ENCODE measurements at places on chromosomes 3 and 15.

GRCh38 chr15:88785217-88785616 lies 18.0 kb upstream of the ACAN start:
- DNase-seq, result no peak

DNA sequence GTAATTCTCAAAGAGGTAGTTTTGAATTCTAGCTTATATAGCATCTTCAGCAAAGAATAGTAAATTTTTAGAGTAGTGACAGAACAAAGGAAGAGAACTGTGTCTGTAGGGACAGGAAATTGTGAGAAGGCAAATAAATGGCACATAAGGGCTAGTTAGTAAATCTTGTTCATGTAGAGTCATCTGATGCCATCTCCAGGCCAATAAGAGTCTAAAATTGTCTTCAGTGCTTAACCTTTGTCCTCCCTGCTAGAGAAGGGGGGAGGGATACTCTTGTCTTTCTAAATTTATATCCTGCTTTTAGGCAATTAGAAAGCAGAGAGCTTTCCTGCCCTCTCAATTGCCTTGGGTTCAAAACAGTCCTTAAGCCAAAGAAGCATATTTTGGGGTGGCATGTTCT lies 87.0 kb upstream of the DNAJC19 start:
- DNase-seq, result no peak

- DNase-seq, result no peak
These were observed 48.7 kb upstream of the DYNC1LI1 start for GRCh38 chr3:32619395-32619794.

DNA sequence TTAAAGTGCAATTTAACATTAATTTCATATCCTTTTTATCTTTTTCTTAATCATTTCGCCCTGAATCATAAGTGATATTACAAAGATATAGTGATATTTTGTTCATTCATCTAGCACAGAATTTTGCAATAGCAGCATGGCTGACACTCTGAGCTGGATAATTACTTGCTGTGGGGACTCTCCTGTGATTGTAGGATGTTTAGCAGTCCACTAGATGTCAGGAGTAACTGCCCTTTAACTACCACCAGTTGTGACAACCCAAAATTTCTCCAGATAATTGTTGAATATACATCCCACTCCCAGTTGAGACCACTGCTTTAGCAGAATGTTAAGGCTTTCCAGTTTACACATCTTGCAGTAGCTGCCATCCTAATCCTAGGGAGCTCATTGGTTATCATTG lies 196.8 kb upstream of the MBNL1 start:
- DNase-seq, result peak; percentile 22

DNA sequence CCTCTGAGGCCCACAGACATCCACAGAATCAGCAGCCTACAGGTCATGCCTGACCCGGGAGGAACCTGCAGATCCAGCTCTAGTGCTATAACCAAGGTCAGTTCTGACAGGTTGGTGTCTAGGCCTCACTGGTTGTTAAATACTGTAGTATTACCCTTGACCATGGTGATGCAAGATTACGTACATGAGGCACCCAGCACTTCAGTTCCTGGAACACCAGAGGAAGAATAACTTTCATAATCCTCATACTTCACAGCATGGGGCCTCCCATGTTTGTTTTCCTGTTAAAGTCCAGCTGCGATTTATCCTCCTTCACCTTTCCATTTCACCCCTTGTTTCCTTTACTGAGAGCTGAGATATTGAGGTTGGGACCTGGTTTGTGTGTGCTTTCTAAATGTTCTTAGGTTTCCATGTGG lies 34.4 kb upstream of the GLCE start:
- DNase-seq, result no peak

- no peak for DNase-seq
These were observed 45.9 kb downstream of the HRH1 start for GRCh38 chr3:11199902-11200845.

DNA sequence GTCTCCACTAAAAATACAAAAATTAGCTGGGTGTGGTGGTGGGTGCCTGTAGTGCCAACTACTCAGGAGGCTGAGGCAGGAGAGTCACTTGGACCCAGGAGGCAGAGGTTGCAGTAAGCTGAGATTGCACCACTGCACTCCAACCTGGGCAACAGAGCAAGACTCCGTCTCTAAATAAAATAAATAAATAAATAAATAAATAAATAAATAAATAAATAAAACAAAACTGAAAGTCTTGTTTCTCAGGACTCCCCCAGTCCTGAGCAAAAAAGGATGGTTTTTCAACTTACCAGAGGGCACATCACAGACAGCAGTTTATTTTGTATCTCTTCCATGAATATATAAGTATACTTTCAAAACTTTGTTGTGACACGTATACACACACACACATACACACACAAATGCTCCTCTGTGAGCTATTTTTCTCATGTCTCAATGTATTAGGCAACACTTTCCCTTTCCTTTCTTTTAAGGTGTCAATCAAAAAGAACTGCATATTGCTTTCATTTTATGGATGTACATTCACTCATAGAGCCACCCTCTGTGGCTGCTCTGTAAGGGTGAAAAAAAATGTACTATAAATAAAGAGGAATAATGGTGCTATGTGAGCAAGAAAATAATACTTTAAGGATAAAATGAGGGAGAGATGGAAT lies 54.8 kb upstream of the MITF start:
- no peak for DNase-seq

Measured in pons (tissue), 1 donor.